ENCODE measurements at places on chromosomes 4 and X.

GRCh38 chr4:134544303-134544770, 342.7 kb upstream of the PABPC4L start:
- no peak for DNase-seq

- DNase-seq, result no peak
Observed at GRCh38 chr4:96471956-96472867, 632.3 kb downstream of the PDHA2 start.

DNA sequence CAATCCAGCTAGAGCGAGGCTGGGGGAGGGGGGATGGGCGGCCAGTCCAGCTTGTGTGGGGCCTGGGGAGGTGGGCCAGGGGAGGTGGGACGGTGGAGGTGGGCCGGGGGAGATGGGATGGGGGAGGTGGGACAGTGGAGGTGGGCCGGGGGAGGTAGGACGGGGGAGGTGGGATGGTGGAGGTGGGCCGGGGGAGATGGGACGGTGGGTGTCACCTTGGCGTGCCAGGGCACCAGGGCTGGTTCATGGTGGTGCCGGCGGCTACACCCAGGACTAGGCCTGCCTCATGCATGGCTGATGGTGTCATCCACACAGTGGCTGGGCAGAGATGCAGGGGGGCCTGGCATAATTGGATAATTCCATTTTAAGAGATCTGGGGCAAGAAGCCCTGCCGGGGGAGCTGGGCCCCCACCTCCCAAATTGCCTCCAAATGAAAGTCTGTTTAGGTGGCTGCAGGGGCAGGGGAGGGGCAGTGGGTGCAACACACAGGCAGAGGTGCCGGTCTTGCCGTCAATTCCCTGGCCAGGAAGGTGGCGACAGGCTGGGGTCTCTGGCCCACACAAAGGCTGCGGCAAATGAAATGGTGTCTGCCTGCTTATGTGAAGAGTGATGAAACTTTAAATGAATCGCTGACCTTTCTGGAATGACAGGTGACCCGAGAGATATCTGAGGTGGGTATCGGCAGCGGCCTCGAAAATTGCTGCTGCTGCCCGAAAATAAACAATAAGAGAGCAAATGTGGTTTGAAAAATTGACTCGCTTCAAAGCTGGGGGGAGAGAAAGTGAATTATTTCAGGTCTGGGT, 82.1 kb downstream of the FAM53A start:
- no peak for DNase-seq

DNA sequence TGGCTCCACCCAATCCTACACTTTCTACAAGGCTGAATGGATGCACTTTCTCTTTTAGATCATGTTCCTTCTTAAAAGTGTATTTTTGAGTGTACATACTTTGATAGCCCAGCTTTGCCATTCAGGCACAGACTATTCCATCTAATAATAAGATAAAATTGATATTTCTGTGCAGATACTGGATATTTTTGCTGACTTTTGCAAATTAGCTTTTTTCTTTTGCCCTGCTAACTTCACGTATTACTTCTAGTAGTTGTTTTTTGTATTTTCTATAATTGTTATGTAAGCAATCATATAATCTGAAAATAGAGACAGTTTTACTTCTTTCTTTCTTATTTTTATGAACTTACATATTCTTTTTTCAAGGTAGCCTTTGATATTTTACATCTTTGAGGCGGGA, 13.5 kb upstream of the GYPA start:
- DNase-seq, result no peak

DNA sequence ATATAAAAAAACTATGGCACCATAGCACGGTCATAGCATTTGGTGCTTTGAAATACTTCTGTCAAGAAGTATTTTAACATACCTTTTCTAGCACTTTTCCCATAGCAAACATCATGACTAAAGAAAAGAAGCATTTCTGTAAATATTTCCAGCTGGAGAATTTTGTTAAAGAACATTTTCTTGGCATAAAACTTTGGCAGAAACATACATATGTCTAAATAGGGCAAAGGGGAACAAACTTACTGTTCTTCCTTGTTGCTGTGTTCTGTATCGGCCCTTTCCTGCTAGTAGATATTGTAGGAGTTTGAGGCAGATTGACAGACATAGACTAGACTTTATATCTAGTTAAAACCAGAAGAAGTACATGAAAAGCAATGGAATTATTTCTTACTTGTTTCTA, 2368.5 kb downstream of the PCDH7 start:
- DNase-seq, result no peak

GRCh38 chr4:104486716-104487504, 7.8 kb downstream of the CXXC4 start:
- no peak for DNase-seq

DNA sequence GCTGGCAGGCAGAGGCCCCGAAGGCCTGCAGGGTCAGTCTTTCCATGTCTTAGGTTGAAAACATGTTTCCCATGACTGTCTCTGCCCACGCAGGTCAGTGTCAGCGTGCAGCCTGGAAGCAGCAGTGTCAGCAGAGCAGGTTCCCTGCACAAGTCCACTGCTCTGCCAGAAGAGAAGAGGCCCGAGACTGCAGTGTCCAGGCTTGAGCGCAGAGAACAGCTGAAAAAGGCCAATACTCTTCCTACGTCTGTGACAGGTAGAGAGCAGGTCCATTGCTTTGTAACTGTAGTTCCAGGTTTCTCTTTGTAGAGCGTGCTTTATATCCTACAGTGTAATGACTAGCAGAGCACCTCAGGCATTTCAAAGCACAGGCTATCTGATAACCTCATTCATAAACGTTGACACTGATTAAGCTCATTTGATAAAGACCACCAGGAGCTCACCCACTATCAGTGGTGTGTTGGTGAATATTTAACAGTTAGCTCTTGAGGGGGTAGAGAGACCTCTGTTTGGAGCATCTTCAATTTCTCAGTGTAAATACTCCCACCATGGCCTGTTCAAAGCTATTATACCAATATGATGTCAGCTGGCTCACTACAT, 63.2 kb downstream of the AASDH start:
- no peak for DNase-seq
